Activated CD8-positive, alpha-beta T cell treated with anti-CD3 and anti-CD28 coated beads for 36 hours (primary cell): ENCODE measurements at places on chromosomes 12 and 14.

DNA sequence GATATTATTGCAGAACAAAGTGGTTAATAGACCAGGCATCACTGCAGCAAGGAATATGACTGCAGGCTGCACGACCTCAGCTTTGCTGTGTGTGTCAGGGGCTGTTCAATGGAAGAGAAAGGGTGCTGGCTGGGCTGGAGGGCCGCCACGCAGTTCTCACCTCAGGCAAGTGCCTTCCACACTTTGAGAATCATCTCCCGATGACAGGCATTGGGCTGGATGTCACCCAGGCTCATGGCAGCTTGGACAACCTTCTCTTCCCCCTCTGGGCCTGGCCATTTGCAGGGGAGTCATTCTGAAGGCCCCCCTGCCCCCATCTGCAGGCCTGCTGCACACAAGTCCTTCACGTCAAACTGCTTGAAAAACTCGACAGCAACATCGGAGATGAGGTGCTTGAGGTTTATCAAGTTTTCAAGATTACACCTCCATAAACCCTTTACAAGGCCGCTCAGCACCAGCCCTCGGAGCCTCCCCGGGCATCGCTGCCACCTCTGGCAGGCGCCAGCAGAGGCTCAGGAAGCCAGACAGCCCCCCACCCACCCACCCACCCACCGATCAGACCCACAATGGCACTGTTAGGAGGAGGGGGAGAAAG lies 165.9 kb upstream of the GSC start:
- H3K4me3 ChIP-seq, result no peak overlapping the region
- H3K36me3 ChIP-seq, result no peaks in the 10 kb centered on the region
- H3K4me1 ChIP-seq, result no peaks in the 10 kb centered on the region
- DNase-seq, result no peak

GRCh38 chr14:96445844-96446710 lies 54.1 kb downstream of the AK7 start:
- no peaks in the 10 kb centered on the region for H3K27me3 ChIP-seq
- DNase-seq, result no peak
- H3K36me3 ChIP-seq, result no peaks in the 10 kb centered on the region
- H3K27ac ChIP-seq, result no peak overlapping the region

DNA sequence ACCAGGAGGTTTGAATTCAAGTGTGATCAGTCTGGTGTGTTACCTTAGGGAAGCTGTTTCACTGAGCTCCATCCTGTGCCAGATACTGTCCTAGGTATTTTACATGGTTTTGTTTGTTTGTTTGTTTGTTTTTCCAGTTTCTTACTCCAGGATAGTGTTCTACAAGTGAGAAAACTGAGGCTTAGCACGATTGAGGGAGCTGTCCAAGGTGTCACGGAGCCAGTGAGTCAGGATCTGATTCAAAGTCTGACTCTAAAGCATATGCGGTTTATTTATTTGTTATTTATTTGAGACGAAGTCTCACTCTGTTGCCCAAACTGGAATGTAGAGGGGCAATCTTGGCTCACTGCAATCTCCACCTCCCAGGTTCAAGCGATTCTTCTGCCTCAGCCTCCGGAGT lies 79.7 kb upstream of the GNG2 start:
- peak; percentile 20 for DNase-seq
- H3K4me3 ChIP-seq, result no peak overlapping the region
- H3K36me3 ChIP-seq, result no peaks in the 10 kb centered on the region
- H3K27ac ChIP-seq, result no peak overlapping the region

- no peaks in the 10 kb centered on the region for H3K4me1 ChIP-seq
- no peak overlapping the region for H3K4me3 ChIP-seq
- no peak for DNase-seq
- H3K27ac ChIP-seq, result no peak overlapping the region
Observed at GRCh38 chr14:30006695-30007094, 79.0 kb upstream of the PRKD1 start.

DNA sequence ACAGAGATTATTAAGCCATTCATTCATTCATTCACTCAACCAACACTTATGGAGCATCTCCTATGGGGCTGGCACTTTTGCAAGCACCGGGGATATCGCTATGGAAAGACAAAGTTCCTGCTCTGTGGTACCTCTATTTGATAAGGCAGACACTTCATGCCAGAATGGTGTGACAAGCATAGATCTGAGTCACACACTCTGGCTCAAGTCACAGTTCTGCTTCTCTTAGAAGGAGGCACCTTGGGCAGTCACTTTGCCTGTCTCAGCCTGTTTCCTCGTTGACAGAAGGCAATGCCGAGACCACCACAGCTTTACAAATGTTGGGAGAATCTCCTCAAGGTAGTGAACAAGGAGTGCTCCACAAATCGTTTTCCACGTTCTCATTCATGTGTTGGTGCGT lies 205.2 kb downstream of the SLC41A2 start:
- peaks cover 10% of the 10 kb centered on the region for H3K36me3 ChIP-seq
- no peaks in the 10 kb centered on the region for H3K27me3 ChIP-seq
- H3K27ac ChIP-seq, result no peak overlapping the region
- H3K4me3 ChIP-seq, result no peak overlapping the region
- no peak for DNase-seq

DNA sequence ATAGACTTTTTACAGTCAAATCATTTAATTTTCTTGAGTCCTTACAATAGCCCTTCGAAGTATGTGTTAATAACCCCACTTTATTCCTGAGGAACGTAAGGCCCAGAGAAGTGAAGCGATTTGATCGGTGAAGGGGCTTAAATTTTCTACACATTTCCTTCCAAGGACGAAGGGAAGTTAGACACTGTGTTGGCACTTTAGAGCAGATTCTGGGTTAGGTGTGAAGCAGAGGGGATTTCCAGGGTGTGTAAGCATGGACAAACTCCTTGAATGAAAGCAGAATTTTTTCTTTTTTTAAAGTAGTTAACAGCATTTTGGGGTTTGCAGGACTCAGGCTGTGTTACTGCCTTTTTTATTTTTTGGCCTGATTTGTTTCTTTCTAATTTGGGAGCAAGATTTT lies 38.9 kb downstream of the PRORP start:
- peaks cover 17% of the 10 kb centered on the region for H3K36me3 ChIP-seq
- H3K4me1 ChIP-seq, result peaks cover 33% of the 10 kb centered on the region
- no peaks in the 10 kb centered on the region for H3K27me3 ChIP-seq

DNA sequence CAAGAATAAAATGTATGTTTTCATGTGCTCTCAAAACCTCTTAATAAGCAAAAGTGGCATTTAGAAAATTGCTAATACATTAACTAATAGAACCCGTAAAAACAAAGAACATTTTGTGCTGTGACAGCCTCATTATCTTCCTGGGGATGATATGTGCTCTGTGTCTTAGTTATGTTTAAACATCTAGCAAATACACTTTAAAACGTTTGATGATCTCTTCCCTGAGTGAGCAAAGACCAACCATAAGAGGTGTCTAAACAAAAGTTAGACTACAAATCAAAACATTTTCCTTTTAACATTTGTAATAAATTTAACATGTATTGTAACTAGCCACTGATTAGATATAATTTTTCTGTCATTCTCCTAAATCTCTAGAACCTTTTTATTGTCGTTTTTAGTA lies 95.8 kb downstream of the SOX5 start:
- no peaks in the 10 kb centered on the region for H3K36me3 ChIP-seq
- DNase-seq, result no peak
- no peak overlapping the region for H3K27ac ChIP-seq
- no peaks in the 10 kb centered on the region for H3K4me1 ChIP-seq

- DNase-seq, result no peak
- H3K4me1 ChIP-seq, result peaks cover 22% of the 10 kb centered on the region
- H3K36me3 ChIP-seq, result peaks cover 6% of the 10 kb centered on the region
- no peak overlapping the region for H3K4me3 ChIP-seq
- no peaks in the 10 kb centered on the region for H3K27me3 ChIP-seq
Observed at GRCh38 chr12:124513297-124513867, 54.0 kb downstream of the NCOR2 start.

DNA sequence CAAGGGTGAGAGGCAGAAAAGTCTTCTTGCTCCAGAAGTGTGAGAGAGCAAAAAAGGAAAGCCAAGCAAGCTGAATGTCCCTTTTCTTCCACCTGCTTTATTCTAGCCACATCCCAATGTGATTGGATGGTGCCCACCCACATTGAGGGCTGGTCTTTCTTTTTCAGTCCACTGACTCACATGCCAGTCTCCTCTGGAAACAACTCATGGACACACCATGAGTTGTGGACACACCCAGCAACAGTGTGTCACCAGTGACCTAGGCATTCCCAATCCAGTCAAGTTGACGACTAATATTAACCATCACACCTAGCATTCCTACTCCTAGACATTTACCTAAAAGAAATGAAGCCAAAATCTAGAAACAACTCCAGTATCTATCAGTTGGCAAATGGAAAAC lies 7.2 kb upstream of the DICER1 start:
- no peaks in the 10 kb centered on the region for H3K27me3 ChIP-seq
- H3K36me3 ChIP-seq, result peaks cover 12% of the 10 kb centered on the region
- no peak overlapping the region for H3K27ac ChIP-seq
- H3K4me3 ChIP-seq, result no peak overlapping the region

- H3K4me1 ChIP-seq, result peaks cover 30% of the 10 kb centered on the region
- peaks cover 2% of the 10 kb centered on the region for H3K27me3 ChIP-seq
- peak overlapping the region; percentile 85 for H3K4me3 ChIP-seq
- H3K36me3 ChIP-seq, result no peaks in the 10 kb centered on the region
- peak; percentile 81 for DNase-seq
Observed at GRCh38 chr14:61280526-61281185, 482 bp downstream of the TMEM30B start.

GRCh38 chr14:63375769-63376168 lies 57.0 kb upstream of the GPHB5 start:
- peaks cover 37% of the 10 kb centered on the region for H3K36me3 ChIP-seq
- no peak overlapping the region for H3K4me3 ChIP-seq
- no peaks in the 10 kb centered on the region for H3K27me3 ChIP-seq
- H3K4me1 ChIP-seq, result no peaks in the 10 kb centered on the region
- DNase-seq, result no peak

DNA sequence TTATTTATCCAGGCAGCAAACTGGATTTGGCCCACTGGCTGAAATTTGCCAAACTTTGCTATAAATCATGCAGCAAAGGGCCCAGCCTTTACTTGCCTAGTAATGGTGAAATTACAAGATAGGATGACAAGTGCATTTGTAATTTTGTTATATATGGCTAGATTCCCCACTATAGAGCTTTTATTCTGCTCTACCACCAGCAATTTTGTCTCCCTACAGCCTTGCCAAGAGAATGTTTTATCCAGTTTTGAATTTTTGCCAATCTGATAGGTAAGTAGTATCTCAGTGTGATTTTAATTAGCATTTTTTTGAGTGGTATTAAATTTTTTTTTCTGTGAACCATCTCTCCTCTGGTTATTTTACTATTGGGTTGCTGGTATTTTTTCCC lies 161.6 kb downstream of the SLC41A2 start:
- no peak for DNase-seq
- no peak overlapping the region for H3K27ac ChIP-seq
- H3K36me3 ChIP-seq, result no peaks in the 10 kb centered on the region

GRCh38 chr14:99073431-99073830 lies 198.6 kb downstream of the BCL11B start:
- no peak for DNase-seq
- H3K36me3 ChIP-seq, result no peaks in the 10 kb centered on the region
- no peaks in the 10 kb centered on the region for H3K27me3 ChIP-seq
- H3K27ac ChIP-seq, result no peak overlapping the region
- no peak overlapping the region for H3K4me3 ChIP-seq
- peaks cover 6% of the 10 kb centered on the region for H3K4me1 ChIP-seq

GRCh38 chr14:103836976-103837725 lies 10.2 kb downstream of the PPP1R13B start:
- H3K4me1 ChIP-seq, result peaks cover 19% of the 10 kb centered on the region
- H3K36me3 ChIP-seq, result peaks cover 2% of the 10 kb centered on the region
- no peak overlapping the region for H3K4me3 ChIP-seq
- no peaks in the 10 kb centered on the region for H3K27me3 ChIP-seq
- H3K27ac ChIP-seq, result no peak overlapping the region

GRCh38 chr12:106035421-106035820 lies 103.3 kb downstream of the NUAK1 start:
- H3K27ac ChIP-seq, result no peak overlapping the region
- H3K4me3 ChIP-seq, result no peak overlapping the region
- no peaks in the 10 kb centered on the region for H3K4me1 ChIP-seq
- no peak for DNase-seq
- H3K27me3 ChIP-seq, result peaks cover 5% of the 10 kb centered on the region
- no peaks in the 10 kb centered on the region for H3K36me3 ChIP-seq

DNA sequence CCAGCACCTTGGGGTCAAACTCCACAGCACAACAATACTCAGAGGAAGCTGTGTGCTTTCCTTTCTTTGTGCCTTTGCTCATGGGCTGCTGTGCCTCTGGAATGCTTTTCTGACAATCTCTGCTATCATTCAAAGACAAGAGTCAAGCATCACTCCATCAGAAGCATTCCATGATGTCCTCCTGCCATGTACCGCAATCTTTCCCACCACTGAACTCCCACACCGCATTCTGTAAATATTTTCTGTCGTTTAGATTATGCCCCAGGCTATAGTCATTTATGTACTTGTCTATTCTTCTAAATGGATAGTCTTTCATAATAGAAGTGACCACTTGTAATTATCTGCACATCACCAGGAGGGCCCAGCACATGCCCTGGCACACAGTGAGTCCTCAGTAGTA lies 327.8 kb downstream of the PDZRN4 start:
- H3K4me1 ChIP-seq, result no peaks in the 10 kb centered on the region
- peaks cover 4% of the 10 kb centered on the region for H3K27me3 ChIP-seq
- H3K27ac ChIP-seq, result no peak overlapping the region
- no peaks in the 10 kb centered on the region for H3K36me3 ChIP-seq

- H3K4me1 ChIP-seq, result no peaks in the 10 kb centered on the region
- no peaks in the 10 kb centered on the region for H3K36me3 ChIP-seq
- no peak for DNase-seq
- no peak overlapping the region for H3K27ac ChIP-seq
Observed at GRCh38 chr12:129607301-129607700, 296.5 kb downstream of the TMEM132D start.

- H3K36me3 ChIP-seq, result no peaks in the 10 kb centered on the region
- H3K4me1 ChIP-seq, result no peaks in the 10 kb centered on the region
- no peak overlapping the region for H3K4me3 ChIP-seq
- H3K27ac ChIP-seq, result no peak overlapping the region
Observed at GRCh38 chr14:98770151-98770550, 501.8 kb downstream of the BCL11B start.

GRCh38 chr14:45361727-45362126 lies 108.7 kb upstream of the MIS18BP1 start:
- no peak overlapping the region for H3K27ac ChIP-seq
- H3K36me3 ChIP-seq, result no peaks in the 10 kb centered on the region
- H3K27me3 ChIP-seq, result no peaks in the 10 kb centered on the region
- no peak overlapping the region for H3K4me3 ChIP-seq
- DNase-seq, result no peak

- no peaks in the 10 kb centered on the region for H3K36me3 ChIP-seq
- H3K27ac ChIP-seq, result no peak overlapping the region
- H3K4me1 ChIP-seq, result no peaks in the 10 kb centered on the region
- no peak for DNase-seq
- H3K27me3 ChIP-seq, result no peaks in the 10 kb centered on the region
- H3K4me3 ChIP-seq, result no peak overlapping the region
Observed at GRCh38 chr12:131074221-131075083, 120.7 kb downstream of the ADGRD1 start.

GRCh38 chr12:97283297-97283696 lies 179.3 kb upstream of the RMST start:
- H3K36me3 ChIP-seq, result no peaks in the 10 kb centered on the region
- no peak overlapping the region for H3K27ac ChIP-seq
- no peak overlapping the region for H3K4me3 ChIP-seq
- H3K4me1 ChIP-seq, result no peaks in the 10 kb centered on the region
- DNase-seq, result peak; percentile 6
